ENCODE measurements at places on chromosomes 1 and 21.
A peak's percentile ranks its signal among the peaks of the same experiment; 100 is the strongest.

DNA sequence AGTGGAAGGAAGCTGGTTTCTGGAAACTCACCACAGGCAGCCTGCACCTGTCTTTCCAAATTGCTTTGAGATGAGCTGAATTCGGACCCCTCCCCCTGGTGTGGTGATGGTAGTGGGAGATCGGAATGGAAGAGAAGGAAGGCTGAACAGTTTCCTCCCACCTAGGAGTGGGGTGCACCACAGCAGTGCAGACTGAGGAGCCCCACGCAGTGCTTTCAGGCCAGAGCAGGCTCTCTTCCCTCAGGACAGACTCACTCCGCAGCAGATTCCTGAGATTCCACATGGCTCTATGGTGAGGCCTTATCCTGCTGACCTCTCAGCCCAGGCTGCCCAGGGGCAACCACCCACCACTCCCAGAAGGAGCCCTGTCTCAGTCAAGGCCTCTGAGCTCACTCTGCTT is 80.9 kb downstream of the ATP1A1 start:
- no peak for DNase-seq

- peak; percentile 63 for DNase-seq
Observed at GRCh38 chr1:39408641-39409054, 82.8 kb upstream of the BMP8A start.

GRCh38 chr1:24321126-24321525 is 2.0 kb downstream of the GRHL3 start:
- DNase-seq = no peak

- no peak for DNase-seq
Observed at GRCh38 chr21:36330904-36331303, 10.9 kb downstream of the MORC3 start.

GRCh38 chr1:44040846-44041245 is 9.6 kb upstream of the SLC6A9 start:
- DNase-seq = no peak

GRCh38 chr1:53660666-53661065 is 78.3 kb downstream of the GLIS1 start:
- no peak for DNase-seq

DNA sequence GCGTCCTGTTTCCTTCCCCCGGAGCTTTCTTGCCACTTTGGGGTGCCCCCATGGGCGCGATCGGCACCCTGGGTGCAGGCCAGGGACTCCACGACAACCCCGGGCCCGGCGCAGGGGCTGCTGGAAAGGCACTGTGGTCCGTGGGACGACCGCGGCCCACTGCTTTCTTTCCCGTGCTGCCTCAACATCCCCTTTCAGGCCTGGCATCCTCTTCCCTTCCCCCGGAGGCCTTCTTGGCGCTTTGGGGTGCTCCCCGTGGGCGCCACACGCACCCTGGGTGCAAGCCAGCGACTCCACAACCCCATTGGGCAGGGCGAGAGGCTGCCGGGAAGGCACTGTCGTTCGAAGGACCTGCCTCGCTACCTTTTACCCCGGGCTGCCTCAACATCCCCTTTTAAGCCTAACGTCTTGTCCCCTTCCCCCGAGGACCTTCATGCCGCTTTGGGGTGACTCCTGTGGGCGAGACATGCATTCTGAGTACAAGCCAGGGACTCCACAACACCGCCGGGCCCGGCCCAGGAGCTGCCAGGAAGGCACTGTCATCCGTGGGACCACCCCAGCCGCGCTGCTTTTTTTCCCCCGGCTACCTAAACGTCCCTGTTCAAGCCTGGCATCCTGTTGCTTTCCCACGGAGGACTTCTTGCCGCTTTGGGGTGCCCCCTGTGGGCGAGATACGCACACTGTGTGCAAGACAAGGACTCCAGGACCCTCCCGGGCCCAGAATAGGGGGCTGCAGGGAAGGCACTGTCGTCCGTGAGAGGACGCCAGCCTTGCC is 137.8 kb downstream of the LIPI start:
- no peak for DNase-seq

Data from stimulated activated CD4-positive, alpha-beta T cell treated with anti-CD3 and anti-CD28 coated beads, Interleukin-1b, Interleukin-23, amount 100 ng/mL, for 1 hour (primary cell).